ENCODE measurements at places on chromosomes 7 and 10.

DNA sequence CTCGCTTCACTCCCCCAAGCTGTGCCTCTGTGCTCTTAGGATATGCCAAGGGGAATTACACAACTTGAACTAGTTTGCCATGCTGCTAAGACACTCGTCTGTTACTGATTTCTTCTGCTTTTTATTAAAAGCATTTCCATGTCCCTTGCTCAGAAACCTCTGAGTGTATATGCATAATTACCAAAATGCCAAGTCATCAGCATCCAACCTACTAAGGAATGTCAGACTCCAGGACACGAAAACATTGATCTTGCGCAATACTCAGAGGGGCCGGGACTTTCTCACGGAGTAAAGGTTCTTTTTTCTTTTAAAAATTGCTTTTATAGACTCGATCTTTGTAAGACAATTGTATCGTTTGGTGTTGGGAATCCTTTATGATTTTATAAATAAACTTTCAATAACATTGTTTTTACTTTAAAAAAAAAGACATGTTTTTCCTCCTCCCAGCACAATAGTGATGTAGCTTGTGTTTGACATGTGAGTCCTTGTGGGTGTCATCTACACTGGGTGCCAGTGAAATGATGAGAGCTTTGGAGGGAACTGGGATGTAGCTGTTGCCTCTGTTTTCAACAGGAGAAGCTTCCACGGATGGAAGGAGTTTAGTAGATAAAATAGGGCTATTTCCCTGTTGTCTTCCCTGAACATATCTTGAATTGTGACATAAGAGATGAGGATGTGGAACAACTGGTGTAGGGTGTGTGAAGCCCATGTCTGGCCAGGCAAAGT lies 43.6 kb downstream of the CNNM1 start:
- DNase-seq = no peak

- no peak for DNase-seq
Observed at GRCh38 chr7:90111-91063, 102.0 kb upstream of the FAM20C start.

- no peak for DNase-seq
Observed at GRCh38 chr7:149774237-149775175, 1.1 kb upstream of the ZNF467 start.

- DNase-seq = no peak
Observed at GRCh38 chr7:102214477-102215072, 72.1 kb upstream of the SH2B2 start.

DNA sequence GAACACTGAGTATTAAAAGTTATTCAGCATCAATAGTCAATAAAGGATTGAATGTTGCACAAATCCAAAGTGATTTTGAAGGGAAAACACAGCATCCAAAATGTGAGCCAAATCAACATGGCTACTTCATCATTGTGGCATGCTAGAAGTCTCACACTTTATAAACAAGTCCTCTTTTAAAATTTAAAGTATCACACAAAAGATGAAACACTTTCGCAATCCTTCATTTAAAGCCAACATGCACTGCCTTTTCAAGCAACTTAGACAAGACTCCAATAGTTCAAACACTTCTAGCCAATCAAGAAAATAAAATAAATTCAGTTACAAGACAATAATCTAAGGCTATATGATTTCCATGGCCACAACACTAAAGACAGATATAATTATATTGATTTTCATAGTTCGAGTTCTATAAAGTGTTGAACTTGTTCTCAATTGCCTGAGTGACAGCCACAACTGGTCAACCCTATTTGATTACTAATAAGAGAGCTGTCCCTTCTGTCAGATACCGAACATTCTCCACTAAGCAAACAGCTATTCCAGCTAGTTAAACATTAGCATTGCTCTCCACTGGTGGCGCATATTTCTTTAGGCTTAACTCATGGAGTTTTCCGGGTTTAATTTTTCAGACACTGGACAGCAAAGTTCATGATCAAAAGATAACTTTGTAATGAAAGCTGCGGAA lies 8.3 kb downstream of the EBF3 start:
- no peak for DNase-seq

DNA sequence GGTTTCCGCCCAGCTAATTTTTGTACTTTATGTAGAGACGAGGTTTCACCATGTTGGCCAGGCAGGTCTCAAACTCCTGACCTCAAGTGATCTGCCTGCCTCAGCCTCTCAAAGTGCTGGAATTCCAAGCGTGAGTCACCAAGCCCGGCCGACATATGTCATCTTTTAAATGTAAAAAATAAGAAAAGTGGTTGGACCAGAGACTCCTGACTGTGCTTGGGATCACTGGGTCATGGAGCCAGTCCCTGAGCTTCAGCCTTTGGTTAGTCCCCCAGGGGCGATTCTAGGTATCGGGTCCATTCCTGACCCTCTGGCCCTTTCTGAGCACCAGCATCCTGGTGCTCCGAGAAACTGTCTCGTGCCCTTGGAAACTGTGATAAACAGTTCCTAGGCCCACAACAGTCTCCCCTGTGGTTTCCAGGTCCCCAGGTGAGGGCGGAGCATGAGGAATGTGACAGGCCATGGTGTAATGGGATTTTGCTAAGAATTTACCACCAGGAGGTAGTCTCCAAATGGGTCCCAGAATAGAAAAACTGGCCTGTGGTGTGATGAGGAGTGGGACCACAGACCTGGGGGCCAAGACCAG lies 32.8 kb downstream of the UBTD1 start:
- no peak for DNase-seq

DNA sequence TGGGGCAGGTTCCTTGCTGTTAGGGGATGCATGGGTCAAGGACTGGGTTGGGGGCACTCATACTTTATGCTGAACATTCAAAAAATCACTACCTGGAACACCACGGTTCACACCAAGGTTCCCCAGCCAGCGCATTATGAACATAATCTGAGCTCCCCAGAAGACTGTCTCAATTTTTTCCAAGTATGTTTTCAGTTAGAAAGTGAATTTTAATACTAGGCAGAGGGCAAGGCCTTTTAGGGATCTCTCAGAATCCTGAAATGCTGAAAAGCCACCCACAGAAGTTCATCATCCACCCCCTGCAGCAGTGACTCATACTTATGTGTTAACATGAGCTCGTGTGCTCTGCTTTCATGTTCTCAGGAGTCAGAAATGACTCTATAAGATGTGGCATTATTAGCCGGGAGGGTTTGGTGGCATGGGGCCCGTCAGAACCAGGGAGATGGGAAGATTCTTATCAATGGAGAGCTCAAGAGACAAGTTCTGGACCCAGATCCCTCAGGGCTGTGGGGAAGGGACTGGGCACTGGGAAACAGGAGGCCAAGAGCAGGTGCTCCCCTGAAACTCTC lies 185.2 kb upstream of the ITGB1 start:
- no peak for DNase-seq

GRCh38 chr10:97425964-97426775 lies at the start of gene PGAM1:
Gene PGAM1 (plus strand): TSS chr10:97426191. CDS start chr10:97426308, 117 bp downstream.
- DNase-seq = peak; percentile 94

DNA sequence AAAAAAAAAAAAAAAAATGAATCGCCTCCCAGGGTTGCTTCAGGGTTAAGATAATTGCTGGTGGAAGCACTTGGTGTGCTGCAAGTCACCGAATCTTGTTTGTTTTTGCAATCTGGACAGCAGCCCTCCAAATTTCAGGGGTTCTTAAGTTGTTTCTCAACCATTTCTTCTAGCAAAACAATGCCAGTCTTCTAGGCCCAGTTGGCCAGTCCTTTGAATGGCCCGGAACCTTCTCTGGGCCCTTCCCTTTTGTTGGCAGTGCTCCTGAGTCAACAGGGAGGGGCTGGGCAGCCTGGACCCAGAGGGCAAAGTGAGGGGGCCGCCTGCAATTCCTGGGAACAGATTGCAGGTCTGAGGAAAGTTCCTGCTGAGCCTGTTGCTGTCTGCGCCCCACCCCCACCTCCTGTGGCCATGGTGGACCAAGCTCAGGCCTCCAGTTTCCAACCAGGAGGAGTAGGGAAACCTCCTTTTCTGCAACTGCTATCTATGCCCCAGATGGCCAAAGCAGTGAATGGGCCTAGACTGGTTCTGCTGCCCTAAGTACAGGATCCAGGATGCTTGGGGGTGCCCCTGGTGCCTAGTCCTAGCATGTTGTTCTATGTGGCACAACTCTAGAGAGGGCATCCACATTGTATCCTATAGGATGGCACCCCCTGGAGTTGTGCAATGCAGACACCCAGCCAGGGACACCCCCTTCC lies 31.4 kb upstream of the PDCD4 start:
- DNase-seq = no peak

GRCh38 chr10:35433851-35434426 lies 97.6 kb downstream of the CCNY start:
- DNase-seq = no peak

- no peak for DNase-seq
Observed at GRCh38 chr7:140982508-140982907, 32.2 kb downstream of the MRPS33 start.

DNA sequence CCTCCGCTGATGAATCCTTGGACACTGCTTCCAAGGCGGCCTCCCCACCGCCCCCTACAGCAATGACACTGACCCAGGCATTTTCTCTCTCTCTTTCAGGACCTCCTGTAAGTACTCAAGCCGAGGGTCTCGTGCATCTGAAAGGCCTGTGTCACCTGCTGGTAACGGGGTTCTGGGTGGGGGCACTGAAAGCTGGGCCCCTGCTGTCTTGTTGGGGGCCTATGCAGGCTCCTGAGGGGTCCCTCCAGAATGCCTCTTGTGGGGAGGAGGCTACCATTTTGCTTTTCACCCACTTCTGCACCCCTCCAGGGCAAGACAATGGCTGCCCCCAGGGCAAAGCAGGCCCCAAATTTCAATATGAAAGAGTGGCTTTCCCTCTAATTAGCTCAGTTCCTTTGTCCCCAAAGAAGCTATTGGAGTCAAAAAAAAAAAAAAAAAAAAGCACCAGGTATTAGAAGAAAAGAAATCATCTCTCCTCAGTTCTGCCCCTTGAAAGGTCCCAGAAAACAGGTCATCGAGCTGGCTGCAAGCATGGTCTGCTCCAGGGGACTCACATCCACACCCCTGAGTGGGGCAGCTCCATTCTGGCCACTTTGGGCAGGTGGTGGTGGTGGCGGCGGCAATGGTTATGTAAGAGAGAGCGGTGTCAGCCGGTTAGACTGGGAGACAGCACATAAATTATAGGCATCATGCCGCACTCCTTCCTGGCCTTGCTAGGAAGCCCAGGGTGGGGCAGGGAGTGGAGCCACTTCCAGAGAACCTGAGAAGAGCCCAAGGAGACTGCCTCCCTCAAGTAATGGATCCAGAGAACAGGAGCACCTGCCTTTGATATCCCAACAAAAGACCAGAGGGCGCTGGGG lies 66.2 kb downstream of the COL13A1 start:
- DNase-seq = no peak

DNA sequence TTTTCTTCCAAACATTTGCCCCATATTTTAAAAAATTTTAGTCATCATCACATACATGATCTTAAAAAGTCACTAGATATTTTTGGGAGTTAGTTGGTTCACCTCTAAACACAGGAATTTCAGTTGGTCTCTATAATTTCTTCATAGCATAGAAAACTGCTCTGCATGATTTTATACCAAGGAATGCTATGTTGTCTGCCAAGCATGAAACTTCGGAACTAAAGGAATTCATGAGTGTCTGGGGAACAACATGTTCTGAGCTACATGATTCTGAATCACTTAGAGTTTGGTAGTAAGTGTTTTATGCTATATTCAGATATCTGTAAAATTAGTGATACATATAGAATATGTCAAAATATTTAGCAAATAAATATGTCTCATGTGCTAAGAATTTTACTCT lies 957.8 kb downstream of the GATA3 start:
- DNase-seq = no peak

DNA sequence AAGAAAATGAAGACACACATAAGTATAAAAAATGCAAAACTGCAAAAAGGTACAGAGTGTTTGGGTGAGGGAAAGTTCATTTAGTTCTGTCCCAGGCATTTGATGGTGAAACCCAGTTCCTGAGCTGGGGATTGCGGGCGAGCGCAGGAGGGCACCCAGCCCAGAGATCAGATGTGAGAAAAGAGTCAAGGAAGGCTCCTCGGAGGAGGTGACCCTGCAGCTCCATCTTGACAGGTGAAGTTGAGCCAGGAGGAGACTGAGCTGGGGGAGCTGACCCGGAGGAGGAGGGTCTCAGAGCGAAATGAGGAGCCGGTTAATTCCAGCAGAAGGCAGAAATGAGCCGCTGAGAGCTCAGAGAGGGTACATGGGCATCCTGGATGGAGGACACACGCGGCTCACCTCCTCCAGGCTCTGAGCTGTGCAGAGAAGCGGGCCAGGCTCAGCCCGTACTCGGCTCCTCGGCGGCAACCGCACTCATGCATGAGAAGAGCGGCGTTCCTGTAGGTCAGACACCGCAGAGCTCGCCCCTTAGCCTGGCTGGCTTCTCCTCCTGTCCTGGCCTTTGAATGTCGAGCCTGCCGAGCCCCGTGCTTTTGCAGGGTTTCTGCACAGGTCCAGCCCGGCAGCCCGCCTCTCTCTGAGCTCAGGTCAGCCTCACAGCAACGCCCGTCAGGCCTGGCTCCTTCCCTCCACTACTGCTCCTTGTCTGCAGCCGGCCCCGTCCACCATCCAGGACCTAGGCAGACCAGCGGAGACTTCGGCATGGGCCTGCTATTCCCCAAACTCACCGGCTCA lies 9.5 kb upstream of the RAMP3 start:
- no peak for DNase-seq

DNA sequence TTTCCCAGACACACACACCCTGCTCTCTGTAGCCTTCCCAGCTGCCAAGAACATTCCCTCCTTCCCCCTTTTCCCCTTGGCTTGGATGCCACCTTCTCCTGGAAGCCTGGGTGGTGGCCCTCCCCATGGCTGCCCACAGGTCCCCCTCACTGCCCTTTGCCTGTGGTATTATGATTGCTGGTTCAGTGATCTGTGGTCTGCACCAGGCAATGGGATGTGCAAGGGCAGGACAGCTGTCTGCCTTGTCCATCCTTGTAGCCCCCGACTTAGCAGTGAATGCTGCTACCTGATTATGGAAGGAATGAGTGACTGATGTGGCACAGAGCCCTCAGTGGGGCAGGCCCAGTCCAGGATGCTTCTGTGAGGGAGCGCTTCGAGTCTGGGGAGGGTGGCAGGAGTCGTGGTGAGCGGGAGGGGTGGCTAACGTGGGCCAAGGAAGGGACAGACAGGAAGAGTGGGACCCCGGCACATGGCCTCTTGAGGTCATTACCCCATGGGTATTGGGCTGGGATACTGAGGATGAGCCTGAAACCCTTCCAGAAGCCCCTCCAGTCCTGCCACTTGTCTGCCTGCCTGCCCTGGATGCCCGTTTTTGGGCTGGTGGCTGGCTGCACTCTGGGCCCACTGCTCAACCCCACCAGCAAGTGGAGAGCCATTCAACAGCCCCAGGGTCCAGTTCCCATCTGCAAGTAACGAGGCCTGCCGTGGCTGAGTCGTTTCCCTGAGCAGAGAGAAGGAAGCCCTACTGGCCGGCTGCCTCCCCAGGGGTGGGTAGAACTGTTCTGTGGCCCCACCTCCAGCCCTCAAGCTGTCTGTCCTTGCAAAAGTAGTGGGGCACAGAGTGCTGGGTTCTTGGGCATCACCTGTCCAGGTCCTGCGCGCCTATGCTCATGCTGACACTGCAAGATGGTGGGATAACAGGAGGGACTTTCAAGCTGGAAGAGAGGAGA lies 8.8 kb downstream of the CHST3 start:
- no peak for DNase-seq

GRCh38 chr7:7565018-7565680 lies 1.5 kb upstream of the MIOS start:
- DNase-seq = no peak
